ENCODE measurements at places on chromosomes 3 and 15.

- DNase-seq = no peak
These were observed 100.6 kb downstream of the SUCNR1 start for GRCh38 chr3:151974067-151974466.

DNA sequence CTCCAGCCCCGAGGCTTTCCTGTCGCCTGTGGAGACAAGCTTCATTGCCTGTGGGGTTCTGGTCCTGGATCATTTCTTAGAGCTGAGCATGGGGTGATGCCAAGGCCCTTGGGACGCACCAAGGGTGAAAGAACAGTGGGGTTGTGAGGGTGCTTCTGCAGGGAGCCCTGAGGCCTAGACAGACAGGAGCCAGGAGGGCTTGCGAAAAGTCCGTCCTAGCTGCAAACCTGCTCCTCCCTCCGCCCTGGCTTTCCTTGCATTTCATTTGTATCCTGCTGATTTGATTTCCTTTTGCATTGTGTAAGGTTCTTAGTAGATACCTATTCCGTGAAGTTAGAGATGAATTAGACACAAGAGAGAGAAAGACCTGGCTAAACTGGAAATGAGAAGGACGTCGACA is 286.9 kb upstream of the C2CD4B start:
- DNase-seq = no peak

DNA sequence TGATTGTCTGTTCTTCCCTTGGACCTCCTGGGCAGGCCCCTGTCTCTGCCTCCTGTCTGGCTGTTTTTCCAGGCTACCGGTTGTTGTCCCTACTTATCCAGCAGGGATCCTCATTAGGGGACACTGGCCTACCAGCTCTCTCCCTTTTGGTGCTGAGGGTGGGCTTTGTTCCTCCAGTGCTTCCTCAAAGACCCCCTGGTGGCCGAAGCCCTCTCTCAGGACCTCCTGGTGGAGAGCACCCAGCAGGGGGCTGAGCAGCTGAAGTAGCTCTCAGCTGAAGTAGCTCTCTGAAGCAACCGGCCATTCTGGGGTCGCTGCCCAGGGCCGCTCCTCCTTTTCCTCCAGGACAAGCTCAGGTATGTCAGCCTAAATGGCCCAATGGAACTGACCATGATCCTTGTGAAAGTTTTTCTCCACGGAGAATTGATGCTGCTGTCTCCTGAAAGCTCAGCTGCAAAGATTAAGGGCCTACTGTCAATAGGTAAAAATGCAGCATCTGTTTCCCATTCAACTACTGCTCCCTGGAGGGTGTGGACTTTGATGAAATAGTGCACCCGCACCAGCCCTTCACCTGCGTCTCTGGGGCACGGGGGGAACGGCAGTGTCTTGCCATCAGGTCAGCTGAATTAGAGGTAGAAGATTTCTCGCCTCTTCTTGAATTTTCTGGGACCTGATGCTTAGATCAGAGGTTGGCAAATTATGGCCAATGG is 27.6 kb downstream of the ARNT2 start:
- DNase-seq = no peak

DNA sequence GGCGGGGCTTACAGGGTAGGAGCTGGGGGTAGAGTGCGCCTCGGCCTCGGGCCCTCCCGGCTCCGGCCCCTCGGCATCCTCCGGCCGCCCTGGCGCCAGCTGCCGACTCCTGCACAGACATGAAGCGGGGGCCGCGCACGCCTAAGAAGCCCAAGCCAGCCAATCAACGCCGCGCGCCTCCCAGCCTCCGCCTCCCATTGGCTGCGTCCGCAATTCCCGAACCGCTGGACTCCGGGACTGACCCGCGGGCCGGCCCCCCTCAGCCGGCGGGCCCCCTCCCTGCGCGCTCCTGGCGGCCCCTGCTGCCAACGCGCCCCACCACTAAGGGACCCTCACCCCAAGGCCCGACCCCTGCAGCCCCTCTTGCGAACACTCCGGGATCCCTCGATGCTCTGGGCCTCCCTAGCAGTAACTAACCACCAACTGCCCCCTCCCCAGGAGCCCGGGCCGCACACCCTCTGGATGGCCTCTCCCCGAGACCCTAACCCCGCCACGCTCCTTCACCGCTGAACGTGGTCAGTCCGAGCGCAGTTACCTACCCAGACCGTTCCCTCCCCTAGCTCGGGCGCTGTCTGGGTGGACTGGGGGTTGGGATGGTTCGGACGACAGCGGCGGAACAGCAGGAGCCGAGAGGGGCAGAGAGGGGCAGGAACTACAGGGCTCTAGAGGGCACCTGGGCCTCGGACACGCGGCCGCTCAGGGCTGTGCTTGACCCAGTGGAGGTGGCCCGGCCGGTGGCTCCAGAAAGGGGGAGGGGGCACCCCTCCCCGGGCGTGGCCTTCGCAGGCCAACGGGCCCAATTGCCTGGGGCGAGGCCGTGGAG is 5.0 kb downstream of the GATA2 start:
- DNase-seq = no peak

GRCh38 chr15:101478701-101479341 is 10.7 kb downstream of the PCSK6 start:
- no peak for DNase-seq

GRCh38 chr3:8317661-8318649 is 183.7 kb upstream of the LMCD1 start:
- no peak for DNase-seq

GRCh38 chr3:171407759-171408158 is 52.4 kb downstream of the TNIK start:
- DNase-seq = no peak

DNA sequence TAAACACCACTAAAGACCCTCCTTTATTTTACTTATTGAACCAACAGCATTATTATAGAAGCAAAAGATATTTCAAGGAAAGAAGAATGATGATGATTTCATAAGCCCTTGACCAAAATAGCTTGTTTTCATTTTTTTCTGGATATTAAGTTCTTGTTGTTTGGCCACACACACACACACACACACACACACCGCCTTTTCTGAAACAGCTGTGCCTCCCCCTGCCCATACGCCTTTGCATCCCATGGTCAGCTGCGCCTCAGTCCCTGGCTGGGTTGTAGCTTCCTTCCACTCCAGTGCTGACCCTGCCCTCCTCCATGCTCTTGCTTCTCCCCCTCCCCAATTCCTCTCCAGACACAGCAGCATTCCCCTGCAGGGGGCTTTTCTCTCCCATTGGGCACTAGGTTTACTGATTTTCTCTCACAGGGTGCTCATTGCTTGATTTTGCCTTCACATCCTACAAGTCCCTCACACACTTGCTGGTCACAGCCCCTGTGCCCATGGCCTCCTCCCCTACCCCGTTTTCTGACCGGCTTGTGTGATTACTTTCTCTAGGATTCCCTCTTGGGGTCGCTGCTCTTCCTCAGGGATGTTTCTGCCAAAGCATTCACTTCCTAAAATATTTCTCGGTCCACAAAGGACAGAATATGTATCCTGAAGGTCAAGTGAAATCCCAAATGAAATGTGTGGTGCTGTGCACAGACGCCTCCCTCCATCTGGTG is 18.4 kb downstream of the MESP1 start:
- no peak for DNase-seq

- DNase-seq = no peak
These were observed 15.2 kb downstream of the PFN2 start for GRCh38 chr3:149955449-149955848.

DNA sequence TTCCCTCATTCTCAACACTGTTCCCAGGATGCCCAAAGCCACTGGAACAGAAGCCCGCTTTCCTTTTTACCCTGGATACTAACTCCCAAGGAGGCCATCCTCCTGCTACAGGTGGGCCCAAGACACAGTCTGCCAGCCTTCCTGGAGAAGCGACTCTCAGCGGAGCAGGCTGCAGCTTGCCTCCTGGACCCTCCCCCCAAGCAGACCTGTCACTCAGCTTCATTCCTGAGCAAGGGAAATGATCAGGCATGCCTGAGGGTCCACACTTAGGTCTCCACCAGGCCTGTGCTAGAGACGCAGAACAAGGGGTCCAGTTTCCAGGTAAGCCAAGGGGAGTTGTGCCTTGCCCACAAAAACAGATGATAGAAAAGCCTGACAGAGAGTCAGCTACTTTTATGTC is 62.8 kb downstream of the SLCO2A1 start:
- no peak for DNase-seq

DNA sequence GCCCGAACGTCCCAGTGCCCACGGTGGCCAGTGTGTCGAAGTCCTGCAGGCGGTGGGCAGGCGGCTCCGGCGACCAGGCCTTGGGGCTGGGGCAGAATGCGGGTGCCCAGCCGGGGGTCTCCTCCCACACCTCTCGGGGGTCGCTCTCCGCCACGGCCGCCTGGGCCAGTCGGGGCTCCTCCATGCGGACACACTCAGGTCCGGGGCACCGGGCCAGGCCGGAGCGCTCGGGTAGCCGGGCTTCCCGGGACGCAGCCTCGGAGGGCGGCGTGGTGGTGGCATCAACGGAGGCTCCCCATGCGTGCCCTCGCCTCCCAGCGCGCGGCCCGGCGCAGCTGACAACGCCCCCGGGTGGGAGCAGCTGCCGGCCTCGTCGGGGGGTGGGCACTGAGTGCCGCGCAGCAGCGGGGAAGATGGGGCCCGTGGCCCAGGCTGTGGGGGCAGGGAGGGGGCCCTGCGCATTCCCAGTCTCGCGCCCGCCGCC is 30.1 kb upstream of the CERS3 start:
- no peak for DNase-seq

DNA sequence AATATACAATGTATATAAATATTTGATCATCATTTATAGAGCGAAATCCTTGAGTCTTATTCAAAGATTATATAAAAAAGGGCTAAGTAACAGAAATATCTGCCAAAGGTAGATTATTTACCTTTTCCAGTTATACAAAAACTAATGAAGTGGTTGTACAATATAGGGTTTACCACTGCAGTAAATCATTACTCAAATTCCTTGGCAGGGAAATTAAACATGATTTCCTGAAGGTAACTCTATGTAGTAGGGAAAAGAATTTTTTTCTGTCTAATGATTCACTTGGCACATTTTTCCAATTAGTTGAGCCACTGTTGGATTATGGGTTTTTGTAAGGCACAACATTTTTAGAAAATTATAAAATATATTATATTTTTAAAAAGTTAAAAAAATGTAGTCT is 129.6 kb downstream of the NR2F2 start:
- no peak for DNase-seq

All from NCI-H2107 (cell line).